Esophagus squamous epithelium (tissue), 5 donors: ENCODE measurements at places on chromosomes 16 and 17.

DNA sequence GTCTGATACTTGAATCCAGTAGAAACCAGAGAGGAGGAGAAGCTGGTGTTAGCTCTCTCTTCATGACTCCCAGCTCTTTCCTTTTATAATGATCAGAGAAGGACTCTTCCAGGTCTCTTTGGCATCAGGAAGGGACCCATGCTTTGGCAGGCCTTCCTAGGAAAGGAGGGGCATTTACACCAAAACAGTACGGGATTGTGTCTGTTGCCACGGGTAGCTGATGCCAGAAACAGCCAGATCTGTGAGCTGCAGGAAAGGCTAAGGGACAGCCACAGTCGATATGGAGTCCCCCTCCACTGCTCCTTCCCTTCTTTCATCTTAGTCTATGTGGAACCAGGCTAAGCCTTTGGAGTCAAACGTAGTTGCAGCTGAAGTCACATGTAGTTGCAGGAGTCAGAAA is 9.3 kb downstream of the CEP295NL start:
- DNase-seq = no peak

DNA sequence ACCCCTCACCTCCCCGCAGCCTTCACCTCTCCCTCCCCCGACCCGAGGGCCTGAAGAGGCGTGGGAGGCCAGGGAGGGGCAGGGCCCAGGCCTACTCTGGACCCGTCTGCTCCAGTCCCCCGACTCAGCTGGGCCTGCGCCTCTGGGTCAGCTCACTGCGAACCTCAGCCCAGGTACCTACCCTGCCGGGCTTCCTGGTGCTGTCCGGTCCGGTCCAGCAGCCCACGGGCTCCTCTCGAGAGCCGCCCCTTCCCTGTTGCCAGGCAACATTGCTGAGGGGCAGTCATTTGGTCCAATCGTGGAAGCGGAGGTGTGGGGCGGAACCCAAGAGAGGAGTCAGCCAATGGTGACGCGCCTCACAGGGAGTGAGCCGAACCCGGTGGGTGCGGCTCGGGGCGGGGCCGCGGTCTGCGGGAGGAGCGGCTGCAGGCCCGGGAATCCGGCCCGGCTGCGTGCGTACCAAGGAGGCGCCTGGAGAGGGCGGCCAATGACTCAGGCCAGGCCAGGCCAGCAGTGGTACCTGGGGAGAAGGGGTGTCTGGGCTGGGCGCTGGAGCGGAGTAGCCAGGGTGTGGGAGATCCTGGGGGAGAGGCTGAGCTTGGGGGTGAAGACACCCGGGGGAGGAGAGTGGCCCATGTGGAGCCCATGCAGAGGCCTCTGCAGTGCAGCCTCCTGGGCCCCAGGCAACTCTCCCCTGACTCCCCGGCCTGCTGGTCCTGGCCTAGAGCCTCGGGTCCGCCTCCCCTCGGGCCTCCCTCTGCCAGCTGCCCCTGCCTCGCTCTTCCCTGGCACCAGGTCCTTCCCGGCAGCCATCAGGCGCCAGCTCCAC is at the start of gene MEAK7:
Gene MEAK7 (minus strand): TSS at position 240 of the 829 bp plus-strand sequence. CDS start 6,573 bp downstream, outside the sequence.
- peak; percentile 89 for DNase-seq

DNA sequence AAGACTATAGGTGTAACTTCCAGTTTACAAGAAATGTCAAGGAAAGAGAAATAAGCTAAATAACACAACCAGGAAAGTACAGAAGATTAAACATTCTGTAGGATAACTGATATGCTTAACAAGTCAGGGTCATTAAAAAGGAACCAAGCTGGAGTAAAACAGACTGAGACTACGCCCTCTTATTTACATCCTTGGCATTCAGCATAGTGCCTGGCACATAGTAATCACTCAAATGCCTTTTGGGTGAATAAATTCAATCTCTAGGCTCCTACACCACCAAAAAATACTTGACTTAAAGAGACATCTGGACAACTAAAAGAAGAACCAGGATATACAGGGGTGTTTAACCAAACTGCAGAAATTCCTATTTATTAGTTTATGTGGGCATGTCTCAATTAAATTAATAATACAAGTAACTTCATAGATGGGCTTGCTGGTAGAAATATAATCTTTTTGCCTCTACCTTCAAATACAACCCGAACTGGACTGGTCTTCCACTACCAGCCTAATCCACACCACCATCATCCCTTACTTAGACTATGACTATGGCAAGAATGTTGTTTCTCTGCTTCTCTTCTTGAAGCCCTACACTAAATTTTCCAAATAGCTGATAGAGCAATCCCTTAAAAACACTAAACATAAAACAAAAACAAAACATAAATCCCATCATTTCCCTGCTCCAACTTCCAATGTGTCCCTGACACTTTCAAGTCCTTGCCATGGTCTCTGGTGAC is 47.7 kb upstream of the ULK2 start:
- no peak for DNase-seq

DNA sequence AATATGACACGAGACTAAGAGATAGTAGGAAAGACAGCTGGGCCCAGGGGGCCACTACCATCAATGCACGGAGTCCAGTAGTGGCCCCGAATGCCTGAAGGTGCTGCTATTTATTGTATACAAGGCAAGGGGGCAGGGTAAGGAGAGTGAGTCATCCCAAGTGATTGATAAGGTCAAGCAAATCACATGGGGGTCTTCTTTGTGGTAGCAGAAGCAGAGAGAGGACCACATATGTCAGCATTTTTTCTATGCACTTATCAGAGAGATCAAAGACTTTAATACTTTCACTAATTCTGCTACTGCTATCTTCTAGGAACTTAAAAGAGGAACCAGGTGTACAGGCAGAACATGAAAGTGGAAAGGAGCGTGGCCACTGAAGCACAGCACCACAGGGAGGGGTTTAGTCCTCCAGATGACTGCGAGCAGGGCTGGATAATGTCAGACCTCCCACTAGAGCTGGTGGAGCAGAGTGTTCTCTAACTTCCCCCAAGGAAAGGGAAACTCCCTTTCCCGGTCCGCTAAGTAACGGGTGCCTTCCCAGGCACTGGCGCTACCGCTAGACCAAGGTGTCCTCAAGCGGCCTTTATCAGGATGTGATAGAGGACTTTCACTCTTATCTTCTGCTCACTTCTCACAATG is 26.4 kb upstream of the ARL4D start:
- no peak for DNase-seq

- no peak for DNase-seq
These were observed 781 bp downstream of the RSKR start for GRCh38 chr17:28612936-28613872.

- DNase-seq = no peak
These were observed at the start of gene TMEM132E for GRCh38 chr17:34579017-34579946. TSS of gene TMEM132E (plus strand) at chr17:34579582. CDS start at chr17:34581077, 1,495 bp downstream.

- no peak for DNase-seq
These were observed 534 bp downstream of the PRSS36 start for GRCh38 chr16:31149332-31149731.

DNA sequence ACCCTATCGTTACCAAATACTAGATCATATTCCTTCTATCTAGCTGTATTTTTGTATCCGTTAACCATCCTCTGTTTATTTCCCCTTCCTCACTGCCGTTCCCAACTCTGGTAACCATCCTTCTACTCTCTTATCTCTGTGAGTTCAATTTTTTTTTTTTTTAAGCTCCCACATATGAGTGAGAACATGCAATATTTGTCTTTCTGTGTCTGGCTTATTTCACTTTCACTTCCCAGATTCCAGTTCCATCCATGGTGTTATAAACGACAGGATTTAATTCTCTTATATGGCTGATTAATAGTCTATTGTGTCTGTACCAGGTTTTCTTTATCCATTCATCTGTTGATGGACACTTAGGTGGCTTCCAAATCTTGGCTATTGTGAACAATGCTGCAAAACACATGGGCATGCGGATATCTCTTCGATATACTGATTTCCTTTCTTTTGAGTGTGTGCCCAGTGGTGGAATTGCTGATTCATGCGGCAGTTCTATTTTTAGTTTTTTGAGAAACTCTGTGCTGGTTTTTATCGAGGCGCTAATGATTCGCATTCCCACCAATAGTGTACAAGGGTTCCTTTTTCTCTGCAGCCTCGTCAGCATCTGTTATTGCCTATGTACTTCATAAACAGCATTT is 599.6 kb downstream of the TMEM114 start:
- DNase-seq = no peak

GRCh38 chr16:13479549-13479948 is 440.4 kb upstream of the ERCC4 start:
- no peak for DNase-seq

DNA sequence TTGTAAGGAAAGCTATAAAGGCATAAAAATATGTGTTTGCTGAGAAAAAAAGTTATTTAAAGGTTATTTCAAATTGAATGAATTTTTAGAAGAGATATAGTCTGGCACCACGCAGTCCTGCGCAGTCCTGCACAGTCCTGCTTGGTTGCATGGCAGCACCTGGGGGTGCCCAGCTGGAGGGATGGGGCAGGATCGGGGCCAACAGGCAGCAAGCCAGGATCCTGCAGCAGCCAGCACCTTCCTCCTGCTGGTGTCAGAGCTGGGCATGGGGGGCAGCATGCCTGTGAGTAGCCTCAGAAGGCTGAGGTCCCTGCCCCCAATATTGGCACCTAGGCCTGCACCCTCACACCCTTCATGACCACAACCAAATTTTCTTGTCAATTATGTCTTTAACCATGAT is 46.0 kb downstream of the GLG1 start:
- DNase-seq = no peak

DNA sequence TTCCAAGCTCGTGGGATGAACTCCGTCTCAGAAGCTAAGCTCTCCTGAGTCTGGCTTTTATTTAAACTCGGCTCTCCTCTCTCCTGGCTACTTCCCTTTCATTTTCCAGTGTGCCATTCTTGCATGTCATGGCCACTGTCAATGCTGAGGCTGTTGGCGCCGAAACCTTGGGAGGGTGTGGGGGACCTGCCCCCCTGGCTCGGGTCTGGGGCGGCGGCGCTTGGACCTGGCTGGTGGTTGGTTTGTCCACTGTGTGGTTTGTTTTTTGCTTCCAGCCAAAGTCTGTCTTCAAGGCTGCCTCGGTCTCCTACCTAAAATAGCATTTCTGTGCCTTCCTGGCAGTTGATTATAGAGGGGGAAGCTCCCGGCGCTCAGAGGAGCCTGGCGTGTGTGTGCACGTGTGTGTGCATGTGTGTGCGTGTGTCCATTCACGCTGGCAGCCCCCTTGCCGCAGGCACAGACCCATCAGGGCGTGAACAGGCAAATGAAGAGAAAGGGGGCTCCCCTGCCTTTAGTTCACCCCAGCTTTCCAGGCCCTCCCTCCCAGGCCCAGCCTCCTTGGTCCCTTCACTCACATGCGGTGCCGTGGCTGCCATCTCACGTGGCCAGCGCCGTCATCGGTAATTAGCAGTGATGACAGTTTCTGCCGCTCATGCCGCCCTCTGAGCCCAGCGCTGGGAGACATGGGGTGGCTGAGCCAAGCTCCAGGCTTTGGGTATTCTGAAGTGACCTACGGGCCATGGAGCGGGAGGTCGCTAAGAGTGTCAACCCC is 179.9 kb downstream of the SEC14L1 start:
- DNase-seq = no peak

- DNase-seq = no peak
These were observed 57.4 kb upstream of the MRTFB start for GRCh38 chr16:14013571-14014283.

GRCh38 chr17:22171631-22172030 is 479.3 kb downstream of the KCNJ18 start:
- no peak for DNase-seq

DNA sequence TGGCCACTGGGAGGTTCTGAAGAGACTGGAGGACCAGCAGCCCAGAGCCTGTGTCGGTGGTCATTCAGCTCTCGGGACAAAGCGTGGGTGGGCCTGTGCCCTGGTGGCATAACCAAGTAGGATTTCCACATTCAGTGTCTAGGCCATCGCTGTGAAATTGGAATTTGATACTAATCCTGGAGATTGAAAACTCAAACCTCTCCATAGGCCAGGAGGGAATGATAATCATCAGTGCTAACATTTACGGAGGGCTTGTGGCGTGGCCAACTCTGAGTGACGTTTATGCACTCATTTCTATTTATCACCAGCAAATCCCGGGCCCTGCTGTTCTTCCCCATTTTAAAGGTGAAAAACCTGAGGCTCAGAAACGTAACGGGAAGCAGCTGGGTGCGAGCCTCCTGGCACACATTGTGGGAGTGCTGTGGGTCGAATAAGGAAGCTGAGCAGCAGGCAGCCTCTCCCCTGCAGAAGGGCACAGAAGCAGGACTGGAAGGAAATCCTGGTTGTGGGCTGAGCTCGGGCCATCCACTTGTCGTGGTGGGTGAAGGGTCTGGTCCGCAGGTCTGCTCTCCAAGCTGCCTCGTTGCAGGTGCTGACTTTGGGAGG is 33.1 kb downstream of the RAI1 start:
- DNase-seq = no peak

DNA sequence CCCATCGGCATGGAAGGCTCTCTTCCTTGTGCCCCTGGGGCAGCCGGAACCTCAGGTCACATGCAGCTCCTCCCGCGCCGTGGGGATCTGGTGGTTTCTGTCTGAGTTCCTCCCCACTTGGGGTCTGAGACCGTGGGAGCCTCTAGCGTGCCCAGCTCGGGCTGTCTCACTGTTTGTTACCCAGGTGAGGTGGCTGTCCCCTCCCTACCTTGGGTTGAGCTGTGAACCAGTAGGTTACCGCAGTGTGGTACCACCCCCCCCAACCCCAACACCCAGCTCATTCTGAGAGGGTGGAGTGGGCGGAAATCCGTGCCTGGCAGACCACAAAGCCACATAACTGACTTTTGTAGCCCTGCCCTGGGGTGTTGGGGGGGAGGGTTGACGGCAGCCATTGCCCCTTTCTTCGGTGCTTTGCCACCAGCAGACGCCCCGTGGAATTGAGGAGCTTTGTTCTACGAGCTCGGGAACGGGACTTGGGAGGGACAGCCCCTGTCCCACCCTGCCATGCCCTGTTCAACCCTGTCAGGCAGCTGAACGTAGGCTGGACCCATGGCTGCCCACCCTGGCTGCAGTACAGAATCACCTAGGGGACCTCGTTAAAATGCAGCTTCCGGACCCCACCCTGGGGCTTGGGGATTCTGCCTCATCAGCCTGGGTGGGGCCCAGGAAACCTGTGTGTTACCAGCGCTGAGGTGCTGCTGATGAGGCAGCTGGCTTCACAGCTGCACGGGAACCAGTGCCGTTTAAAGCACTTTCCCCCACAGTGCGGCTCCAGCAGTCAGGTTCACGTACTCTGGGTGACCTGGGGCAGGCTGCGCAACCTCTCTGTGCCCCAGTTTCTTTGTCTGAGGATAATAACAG is 18.5 kb downstream of the RAP1GAP2 start:
- no peak for DNase-seq

- no peak for DNase-seq
These were observed 71.2 kb downstream of the PCTP start for GRCh38 chr17:55822028-55822427.

DNA sequence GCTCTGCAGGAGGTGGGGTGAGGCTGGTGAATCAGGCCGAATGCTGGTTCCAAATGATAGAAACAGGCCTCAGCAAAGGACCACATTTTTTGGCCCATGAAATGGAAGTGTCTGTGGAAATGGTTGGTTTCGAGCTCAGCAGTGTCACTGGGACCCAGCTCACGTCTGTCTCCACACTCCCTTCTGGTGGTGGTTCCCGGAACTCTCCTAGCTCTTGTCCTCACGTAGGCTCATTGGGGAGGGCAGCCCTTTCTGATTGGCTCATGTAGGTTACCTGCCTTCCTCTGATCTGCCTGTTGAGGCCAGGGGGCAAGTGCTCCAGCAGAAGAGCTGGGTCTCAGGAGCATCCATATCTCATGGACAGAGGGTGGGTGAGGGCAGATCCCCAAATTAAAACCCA is 4.0 kb downstream of the ALG1 start:
- no peak for DNase-seq
